ENCODE measurements at places on chromosomes 4 and X.

- no peak for DNase-seq
These were observed 76.9 kb downstream of the CLDN34 start for GRCh38 chrX:10044021-10044420.

DNA sequence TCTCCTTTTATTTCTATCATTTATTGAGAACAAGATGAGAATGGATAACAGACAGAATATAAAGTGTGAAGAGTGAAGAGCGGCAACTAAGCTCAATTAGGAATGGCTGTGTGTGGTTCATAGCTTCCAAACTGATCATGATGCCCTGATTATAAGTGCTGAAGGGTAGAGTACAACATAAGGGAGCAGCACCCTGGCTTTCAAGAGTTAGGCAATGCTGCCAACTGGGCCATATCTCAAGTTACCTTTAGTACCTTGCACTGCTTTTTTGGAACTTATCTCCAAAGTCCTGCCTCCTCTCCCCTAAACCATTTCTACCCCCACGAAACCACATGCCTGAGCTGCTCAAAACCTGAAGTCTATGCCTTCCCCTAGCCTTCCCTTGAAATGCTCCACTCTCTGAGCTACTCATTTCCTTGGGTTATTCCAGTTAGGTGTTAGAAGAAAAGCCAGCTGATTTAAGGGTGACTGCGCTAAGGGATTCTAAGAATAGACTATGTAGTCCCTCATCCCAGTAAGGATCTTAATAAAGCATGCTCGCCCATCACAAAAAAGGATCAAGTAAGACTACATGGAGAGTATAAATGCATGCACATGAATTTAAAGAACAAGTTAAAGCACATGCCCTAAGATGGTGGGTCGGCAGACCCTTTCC, 29.6 kb downstream of the MED14 start:
- no peak for DNase-seq

DNA sequence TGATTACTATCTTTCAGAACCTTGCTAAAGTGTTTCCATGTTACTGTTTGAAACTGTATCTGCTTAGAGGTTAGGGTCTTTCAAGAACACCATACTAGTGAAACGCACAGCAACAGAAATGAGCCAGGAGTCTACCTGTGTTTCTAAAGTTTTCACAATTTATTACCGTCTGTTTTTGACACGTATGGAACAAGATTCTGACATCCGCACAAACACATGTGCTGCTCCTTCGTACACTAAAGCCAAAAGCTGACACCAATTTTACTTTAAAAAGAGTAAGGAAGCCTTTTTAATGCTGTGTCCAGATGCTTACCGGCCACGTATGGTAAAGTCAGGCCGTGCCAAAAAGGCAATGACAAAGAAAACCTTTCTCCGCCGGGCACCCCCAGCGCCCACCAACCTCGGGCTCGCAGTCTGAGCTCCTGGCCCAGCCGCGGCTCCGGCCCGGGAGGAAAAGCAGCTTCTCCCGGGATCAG, 532 bp downstream of the RPS4X start:
- no peak for DNase-seq

DNA sequence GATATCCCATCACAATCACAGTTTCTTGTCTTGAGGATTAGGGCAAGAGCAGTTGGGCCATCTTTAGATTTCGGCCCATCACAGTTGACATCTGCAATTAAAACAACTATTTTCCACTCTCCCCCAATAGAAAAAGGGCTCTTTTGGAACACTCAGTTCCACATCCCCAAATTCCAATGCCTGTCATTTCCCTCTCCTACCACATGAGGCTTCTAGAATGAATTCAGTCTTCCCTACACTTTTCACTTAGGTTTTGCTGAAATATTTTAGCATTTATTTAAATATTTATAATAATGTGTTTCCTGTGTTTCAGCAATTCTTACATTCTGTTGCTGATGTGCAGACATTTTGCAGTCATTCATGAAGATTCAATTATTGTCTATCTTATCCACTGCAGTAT, 118.4 kb downstream of the COX18 start:
- DNase-seq = peak; percentile 8

DNA sequence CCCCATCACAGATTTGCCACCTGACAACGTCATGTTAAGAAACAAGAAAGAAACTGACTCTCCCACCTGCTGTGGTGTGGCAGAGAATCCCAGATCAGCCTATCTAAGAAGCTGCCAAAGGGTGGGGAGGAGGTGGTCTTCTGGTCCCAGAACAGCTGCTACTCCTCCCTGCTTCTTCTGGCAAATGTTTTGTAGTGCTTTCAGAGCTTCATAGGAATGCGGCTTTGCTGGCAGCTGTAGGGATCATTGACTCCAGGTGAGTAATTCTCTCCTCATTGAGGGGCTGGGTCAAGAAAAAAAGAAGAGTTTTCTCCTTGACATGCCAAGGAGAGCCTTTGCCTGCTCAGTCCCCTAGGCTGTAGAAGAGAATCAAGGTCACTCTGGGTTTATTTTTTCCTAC, 23.3 kb downstream of the NRK start:
- no peak for DNase-seq

DNA sequence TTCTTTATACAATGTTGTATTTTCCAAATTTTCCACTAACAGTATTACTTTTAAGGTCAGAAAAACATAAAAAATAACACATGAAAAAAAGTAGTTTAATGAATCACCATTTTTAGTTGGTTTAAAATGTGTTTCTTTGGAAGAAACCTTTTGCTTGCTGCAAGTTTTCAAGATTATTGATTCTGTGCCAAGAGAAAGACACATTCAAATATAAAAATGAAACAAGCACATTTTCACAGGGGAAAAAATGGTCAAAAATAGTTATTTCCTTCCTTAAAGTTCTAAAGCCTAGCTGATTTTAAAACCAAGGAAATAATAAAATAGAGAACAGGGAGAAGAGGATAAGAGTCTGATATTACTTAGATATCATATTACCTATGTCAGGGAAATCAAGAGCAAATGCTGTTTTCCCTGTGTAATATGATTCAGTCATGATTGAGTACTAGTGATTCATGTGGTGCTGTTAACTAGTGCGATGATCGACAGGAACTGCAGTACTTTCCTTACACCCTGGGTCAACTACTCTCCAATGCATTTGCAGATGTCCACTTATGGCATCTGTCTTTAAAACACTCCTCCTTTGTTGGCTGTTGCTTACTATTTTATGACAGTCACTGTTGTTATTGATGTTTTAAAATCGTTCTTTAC, 103.8 kb downstream of the CAMK2D start:
- peak; percentile 71 for DNase-seq

DNA sequence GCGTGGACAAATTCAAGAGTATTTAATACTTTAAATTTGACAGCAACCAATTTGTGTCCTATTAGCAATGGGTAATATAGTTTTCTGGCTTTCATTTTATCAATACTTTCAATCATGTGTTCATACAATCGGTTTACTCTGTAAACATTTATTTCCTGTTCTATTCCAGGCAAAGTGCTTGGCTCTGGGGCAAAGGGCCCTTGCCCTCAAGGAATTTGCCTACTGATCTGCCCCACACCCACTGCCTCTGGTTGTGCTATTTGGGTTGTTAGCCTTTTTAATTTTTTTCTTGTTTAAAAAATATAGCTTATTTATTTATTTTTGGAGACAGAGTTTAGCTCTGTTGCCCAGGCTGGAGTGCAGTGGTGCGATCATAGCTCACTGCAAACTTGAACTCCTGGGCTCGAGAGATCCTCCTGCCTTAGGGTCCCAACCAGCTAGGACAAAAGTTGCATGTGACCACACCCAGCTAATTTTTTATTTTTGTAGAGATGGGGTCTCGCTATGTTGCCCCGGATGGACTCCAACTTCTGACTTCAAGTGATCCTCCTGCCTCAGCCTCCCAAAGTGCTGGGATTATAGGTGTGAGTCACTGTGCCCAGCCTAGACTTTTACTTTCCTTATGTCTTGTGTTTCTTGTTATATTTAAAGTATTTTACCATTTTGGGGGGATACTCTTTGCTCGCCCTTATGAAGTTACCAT, 30.7 kb upstream of the CBR4 start:
- no peak for DNase-seq

- no peak for DNase-seq
These were observed 932 bp upstream of the SHISA3 start for GRCh38 chr4:42396361-42396751.

DNA sequence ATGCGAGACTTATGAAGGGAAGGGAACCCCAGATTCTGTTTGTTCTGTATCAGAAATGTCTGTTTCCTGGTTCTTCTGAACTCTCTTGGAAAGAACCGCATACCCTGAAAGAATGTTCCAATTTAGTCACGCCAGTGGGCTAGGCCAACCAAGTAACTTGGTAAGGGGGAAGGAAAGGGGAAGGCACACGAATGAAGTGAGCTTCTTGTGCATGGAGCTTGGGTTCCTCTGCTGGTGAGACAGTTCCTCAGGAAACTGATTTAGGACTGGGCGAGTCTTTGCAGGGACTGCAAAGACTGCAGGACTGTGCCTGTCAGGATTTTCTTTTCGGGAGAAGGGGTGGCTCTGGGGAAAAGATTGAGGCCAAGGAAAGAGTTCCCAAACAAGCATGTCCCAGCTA, 35.6 kb downstream of the FRMPD3 start:
- DNase-seq = no peak

GRCh38 chrX:22159071-22159470, 113.6 kb upstream of the CBLL2 start:
- peak; percentile 53 for DNase-seq

DNA sequence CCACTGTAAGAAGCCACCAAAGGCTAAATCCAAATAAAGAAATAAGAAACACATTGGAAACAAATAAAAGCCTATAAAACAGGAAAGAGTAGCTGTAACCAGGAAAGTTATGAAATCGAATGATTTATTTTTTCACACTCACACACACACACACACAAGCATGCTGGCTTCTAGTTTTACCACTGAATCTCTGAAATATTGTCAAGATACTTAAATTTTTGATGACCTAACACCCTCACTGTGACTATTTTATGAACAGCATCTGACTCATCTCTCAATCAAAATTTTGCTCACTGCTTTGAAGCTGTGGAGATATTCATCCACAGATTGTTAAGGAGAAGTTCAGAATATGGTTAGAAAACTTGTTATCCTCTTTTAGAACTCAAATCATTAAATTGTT, 13.9 kb upstream of the GABRB1 start:
- peak; percentile 65 for DNase-seq

- peak; percentile 15 for DNase-seq
These were observed 81.9 kb upstream of the SCML1 start for GRCh38 chrX:17655211-17656034.

- peak; percentile 89 for DNase-seq
These were observed 43.1 kb downstream of the ADAMTS3 start for GRCh38 chr4:72525938-72526337.

- DNase-seq = no peak
These were observed 317.5 kb downstream of the DHRSX start for GRCh38 chrX:2183193-2183725.

DNA sequence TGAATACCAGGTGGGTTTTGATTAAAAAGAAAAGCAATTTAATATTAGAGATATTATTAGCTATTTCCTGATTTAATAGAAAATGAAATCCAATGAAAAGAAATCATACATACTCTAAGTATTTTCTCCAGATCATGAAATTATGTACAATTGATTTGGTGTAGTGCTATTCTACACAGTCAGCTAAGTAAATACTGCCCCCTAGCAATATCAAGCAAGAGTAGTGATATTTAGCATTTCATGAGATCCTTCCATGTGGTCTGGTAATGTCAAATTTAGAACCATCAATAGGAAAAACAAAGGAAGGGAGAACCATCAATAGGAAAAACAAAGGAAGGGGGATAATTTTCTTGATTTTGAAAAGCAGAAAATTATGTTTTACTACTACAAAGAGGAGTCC, 114.6 kb downstream of the TBCK start:
- DNase-seq = peak; percentile 53

- no peak for DNase-seq
These were observed 25.3 kb upstream of the TRIM60 start for GRCh38 chr4:165006456-165006855.

GRCh38 chr4:125387770-125388169, 73.0 kb downstream of the FAT4 start:
- no peak for DNase-seq

GRCh38 chrX:22526339-22526738, 253.6 kb downstream of the CBLL2 start:
- DNase-seq = peak; percentile 68

GRCh38 chrX:30654989-30655607, 1.9 kb downstream of the GK start:
- DNase-seq = no peak

DNA sequence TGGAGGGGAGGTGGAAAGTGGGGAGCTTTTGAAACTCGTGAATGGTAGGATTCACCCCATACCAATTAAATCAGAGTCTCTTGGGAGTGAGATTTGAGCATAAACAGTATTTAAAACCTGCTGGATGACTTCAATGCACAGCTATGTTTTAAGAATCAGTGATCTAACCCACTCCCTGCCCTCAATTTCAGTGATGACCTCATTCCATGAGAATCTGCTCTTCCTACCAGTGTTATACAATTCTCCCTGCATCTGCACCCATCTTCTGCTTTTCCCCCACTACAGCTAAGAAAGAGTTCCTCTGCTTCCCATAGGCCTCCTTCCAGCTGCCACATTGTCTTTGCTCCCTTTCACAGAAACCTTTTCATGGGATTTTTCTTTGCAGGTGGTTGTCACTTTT, 18.3 kb upstream of the H2AZ1 start:
- peak; percentile 66 for DNase-seq

- no peak for DNase-seq
These were observed 82.7 kb upstream of the DHRSX start for GRCh38 chrX:2583194-2584162.

DNA sequence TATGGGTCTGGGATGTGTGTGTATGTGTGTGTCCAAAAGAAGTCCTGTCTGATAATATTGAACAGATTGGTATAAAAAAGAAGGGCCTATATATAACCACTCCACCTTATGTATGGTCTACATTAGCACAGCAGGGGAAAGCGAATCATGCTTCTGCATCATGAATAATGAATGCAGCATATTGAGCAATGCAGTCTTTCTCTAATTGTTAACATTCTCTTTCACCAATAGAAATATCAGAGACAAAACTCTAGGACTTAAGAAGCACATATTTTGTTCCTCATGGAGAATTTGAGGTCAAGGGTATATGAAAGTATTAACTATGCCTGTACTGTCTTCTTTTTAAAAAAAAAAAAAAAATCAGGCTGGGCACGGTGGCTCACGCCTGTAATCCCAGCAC, 264.3 kb upstream of the NOCT start:
- peak; percentile 37 for DNase-seq

DNA sequence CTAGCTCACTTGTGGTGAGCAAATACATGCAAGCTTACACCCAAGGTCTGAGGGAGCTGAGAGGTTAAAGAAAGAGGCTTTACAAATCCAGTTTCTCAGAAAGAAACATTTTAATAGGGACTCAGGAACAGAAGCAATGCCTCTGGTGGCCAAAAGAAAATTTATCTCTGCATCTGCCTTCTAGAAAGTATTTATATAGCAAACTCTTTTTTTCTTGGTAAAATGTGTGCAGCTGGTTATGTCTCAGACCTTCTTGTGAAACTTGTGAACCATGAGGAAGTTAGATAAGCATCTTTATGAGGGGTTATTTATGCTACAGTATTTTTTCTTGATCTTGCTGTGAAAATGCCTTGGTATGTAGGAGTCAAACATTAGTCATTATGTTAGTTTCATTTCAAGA, 48.5 kb upstream of the CYSLTR1 start:
- no peak for DNase-seq

All from fibroblast of lung (primary cell).